GM10248 (cell line): ENCODE measurements at places on chromosomes 5 and 9.

- DNase-seq = no peak
Observed at GRCh38 chr5:146751781-146752401, 126.7 kb downstream of the PPP2R2B start.

- no peak for DNase-seq
Observed at GRCh38 chr5:45089870-45090269, 281.1 kb downstream of the MRPS30 start.

GRCh38 chr5:140146523-140146842, 20.7 kb downstream of the IGIP start:
- no peak for DNase-seq

DNA sequence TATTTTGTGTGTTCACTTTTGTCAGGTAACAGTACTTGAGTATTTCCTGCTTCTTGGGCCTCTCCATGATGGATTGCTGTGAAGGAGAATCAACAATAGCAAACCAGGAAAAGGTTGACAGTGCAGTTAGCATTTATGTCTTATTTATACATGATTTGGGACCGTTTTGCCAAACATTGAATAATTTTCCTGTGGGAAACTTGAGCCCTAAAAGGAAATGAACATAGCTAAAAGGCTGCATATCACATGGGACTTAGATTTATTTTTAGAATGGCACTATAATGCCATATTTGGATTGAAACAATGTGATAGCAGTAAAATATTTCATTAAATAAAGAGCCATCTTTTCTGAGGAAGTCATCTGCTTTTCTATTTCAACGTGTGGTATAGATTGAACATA, 15.3 kb downstream of the GPR21 start:
- DNase-seq = no peak

- DNase-seq = no peak
Observed at GRCh38 chr9:79896390-79896980, 324.7 kb downstream of the TLE4 start.

DNA sequence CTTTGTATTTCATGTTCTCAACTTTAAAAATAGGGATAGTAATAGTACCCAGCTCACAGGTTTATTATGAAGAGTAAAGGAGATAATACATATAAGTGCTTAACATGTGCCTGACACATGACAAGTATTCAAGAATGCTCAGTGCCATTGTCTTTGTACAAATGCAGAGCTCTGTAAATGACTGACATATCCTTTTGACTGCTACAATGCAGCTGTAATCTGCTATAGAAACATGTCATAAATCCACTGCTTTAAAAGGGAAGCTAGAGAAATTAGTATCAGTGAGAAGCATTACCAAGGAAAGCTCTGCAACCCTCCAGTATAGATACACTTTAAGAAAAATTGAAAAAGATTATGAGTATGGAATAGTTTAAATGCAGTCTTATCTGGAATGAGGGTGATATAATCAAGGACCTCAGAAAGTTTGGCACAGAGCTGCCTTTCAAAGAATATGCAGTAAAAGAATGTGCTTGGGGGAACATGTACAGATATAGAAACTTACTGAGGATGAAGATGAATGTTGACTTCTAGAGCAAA, 17.9 kb downstream of the ERAP1 start:
- DNase-seq = no peak

DNA sequence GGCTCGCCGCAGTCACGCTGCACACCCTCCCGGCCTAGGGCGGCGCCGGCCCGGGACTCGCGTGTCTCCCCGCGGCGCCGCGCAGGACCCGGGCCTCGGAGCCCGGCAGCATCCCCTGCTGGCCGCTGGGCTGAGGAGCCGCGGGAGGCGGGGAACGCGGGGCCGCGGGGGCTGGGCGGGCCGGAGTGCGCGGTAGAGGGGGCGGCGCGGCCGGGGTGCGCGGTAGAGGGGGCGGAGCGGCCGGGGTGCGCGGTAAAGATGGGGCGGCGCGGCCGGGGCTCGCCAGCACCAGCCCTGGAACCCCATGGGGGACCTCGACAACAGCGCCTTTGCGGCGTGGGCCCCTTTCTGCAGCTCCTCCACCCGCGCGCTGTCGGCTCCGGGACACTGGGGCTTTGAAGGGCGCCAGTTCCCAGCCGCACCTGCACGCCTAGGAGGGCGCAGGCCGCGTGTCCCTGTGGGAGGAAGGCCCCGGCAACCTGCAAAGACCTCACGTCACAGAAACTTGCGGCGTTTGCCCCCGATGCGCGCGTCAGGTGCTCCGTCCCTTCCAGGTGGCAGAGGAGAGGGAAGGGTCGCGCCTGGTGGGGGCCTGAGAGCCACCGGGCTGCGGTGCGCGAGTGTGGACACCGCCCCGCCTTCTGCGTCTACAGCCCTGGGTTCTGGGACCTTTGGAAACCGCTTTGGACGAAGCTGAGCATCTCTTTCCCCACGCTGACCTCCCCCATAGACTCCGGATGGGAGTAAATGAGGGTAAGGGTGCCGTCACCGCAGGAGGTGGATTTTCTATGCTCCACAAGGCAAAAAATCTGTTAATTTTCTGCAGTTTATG, 49.6 kb downstream of the NSUN2 start:
- DNase-seq = peak; percentile 58

DNA sequence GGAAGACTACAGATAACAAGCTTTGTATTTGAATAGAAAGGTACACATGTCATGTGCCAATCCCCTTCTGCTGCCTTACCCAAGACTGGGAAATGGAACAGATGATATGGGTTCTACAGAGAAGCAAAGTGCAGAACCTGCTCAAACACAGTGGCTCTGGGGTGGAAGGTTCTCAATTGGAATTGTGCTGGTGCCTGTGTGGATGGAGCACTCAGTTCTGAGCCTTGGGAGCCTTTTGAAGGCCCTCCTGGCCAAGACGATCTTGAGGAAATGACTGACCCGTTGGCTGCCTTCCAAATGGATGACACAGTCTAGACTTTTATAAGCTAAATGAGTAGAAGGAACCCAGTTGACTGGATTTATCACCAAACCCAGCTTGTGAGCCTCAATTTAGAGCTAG, 4.2 kb upstream of the PRSS3 start:
- DNase-seq = no peak

DNA sequence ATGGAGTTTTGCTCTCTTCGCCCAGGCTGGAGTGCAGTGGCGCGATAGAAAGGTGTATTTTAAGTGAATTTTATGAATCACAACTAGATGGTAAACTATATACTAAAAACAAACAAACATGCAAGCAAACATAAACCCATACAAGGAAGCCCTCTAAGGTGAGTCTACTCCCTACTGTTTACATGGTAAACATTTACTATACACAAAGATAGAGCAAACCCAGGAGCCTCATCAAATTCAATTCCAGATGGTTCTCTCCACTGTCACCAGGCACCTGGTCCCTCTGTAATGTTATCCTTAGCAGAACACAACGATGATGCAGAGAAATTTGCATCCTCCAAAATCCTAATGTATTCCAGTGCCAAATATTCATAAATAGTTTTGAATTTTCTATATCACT, 17.9 kb downstream of the ANKH start:
- no peak for DNase-seq

DNA sequence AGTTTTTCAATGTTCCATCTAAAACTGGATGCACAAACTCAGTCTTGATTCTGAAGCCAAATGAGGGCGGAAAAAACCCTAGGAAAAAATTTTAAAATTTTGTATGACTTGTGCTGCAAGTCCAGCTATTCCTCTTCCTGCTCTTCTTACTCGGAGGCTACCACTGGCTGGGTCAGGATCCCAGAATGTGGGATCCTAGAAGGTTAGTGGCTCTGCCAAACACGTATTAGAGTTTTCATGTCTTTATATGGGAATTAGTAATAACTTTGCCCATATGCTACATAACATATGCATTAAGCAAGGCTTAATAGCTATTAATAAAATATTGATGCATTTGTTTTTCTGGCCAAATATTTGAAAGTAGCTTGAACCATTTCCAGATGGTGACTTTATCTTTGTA, 458.3 kb downstream of the AGTPBP1 start:
- DNase-seq = no peak

DNA sequence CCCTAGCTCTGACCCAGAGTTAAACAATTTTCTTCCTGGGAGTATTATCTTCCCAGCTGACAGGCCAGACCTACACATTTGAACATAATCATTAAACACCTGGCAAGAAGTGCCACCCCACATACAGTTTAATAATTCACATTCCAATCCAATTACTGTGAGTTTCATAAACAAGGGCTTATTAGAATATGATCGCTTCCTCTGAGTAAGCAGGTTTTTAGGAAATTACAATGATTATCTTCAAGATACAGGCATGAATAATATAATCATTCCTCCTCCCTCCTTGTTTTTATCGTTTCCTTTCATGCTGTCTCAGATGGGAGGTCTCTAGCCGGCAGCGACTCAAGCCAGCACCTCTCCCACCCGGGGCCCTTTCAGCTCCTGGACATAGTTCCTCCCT, 15.8 kb upstream of the KIF4B start:
- no peak for DNase-seq

GRCh38 chr9:7042124-7042523, 284.4 kb downstream of the KDM4C start:
- no peak for DNase-seq
